HCT116 (cell line): ENCODE measurements at places on chromosomes 12 and 14. TPM values are rescaled to one million over a fixed set of nuclear protein-coding genes. Genes with fewer than 3 reads are reported as not detected.

- peak; percentile 33 for DNase-seq
Observed at GRCh38 chr12:78120866-78121560, 290.3 kb downstream of the NAV3 start.

GRCh38 chr14:58954901-58955861 is 233.3 kb upstream of the DAAM1 start:
- no peak for DNase-seq

GRCh38 chr14:77623201-77623600 is 6.8 kb upstream of the SPTLC2 start:
- DNase-seq = no peak

DNA sequence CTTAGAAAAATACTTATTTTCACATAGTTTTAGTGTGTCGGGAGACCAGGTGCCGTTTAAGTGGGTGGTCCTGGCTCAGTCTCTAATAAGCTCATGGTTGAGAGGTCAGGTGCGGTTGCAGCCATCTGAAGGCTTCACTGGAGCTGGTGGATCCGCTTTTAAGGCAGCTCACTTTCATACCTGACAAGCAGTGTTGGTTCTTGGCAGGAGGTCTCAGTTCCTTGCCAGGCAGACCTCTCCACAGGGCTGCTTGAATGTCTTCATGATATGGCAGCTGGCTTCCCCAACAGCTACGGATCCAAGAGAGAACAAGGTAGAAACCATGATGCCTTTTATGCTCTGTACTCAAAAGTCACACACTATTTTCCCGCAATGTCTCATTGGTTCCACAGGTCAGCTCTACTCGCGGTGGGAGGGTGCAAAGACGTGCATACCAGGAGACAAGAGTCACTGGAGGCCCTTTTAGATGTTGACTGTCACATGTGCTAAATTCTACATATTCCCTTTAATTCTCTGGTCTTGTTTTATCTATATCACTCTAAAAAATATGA is 8.0 kb upstream of the ZDHHC17 start:
- no peak for DNase-seq

Gene SOAT2
- 0.17 TPM for total RNA-seq

Gene PMCH
- not detected for total RNA-seq
